Activated CD8-positive, alpha-beta memory T cell treated with anti-CD3 and anti-CD28 coated beads for 48 hours (primary cell): ENCODE measurements at places on chromosomes 2 and 18.
A peak's percentile ranks its signal among the peaks of the same experiment; 100 is the strongest.

DNA sequence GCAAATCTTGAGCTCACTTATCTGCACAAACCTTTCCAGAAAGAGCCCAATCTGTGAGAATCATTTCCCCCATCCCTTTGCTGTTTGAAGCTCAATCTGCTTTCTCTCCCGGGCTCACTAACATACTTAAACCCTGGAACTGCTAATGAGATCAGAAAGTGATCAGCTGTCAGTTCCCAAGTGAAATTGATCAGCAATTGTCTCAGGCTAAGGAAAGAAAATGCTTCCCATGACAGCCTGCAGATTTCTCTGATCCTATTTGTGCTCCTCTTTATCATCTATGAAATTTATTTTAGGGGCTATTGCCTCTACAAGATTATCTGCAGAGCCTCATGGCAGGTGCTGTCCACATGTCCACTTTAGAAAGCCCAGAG lies 239.0 kb upstream of the CXCR4 start:
- no peak for DNase-seq

DNA sequence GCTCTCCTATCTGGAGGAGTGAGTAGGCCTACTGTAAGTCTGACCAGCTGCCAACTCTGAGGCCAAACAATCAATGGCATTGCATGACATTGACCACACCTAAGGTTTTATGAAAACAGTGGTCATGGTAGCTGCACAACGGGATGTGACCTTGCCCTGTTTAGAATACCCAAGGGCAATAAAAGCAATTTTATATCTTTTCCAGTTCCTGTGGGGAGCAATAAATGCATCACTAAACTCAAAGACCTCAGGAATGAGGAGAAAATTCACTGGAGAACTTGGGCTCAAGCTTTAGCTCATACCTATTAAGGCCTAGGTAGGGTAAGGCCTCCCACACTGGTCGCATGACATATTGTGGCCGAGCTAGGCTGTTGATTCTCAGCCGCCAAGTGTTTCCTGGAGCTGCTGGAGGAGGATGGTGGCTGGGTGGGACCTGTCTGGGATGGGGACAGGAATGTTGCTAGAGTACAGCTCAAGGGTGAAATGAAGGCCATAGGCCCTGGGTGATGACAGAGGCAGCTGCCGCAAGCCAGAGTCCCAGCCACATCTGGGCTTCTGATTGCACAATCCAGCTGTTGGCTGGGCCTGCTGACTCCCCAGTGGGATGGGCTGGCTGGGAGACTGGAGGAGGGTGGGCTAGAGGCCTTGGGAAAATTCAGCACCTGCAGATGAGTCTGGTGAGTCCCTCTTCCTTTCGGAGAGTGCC lies 313.7 kb downstream of the CYP26B1 start:
- DNase-seq = no peak

- no peak for DNase-seq
Measured at GRCh38 chr2:230158468-230158867, 61.3 kb downstream of the SP110 start.

- DNase-seq = no peak
Measured at GRCh38 chr18:78656346-78656925, 323.2 kb upstream of the SALL3 start.

DNA sequence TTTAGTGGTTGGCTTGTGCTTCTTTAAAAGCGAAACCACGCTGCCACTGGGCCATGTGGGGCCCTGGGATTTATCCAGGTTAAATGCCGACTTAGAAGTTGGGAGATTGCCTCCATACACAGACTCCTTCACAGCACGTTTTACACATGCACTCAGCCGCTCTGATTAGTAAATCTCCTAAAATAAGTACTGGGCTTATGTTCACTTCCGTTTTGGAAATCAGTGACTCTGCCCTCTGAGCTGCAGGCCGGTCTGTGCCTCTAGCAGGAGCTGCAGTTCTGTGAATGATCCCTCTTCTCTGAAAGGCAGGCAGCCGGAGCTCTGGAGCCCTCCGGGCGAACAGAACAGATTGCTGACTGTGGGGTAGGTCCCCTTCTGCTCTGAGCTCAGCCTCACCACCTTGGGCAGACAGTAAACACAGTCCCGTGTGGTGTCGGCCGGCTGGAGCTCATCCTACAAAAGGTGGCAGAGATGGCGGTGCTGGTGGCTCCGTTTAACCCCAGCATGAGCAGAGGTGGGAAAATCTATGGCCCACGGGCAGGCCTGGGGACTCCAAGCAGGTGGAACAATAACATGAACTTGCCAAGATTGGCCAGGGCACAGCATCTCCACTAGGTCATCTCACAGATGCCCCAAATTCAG lies 9.8 kb upstream of the RAB17 start:
- no peak for DNase-seq

DNA sequence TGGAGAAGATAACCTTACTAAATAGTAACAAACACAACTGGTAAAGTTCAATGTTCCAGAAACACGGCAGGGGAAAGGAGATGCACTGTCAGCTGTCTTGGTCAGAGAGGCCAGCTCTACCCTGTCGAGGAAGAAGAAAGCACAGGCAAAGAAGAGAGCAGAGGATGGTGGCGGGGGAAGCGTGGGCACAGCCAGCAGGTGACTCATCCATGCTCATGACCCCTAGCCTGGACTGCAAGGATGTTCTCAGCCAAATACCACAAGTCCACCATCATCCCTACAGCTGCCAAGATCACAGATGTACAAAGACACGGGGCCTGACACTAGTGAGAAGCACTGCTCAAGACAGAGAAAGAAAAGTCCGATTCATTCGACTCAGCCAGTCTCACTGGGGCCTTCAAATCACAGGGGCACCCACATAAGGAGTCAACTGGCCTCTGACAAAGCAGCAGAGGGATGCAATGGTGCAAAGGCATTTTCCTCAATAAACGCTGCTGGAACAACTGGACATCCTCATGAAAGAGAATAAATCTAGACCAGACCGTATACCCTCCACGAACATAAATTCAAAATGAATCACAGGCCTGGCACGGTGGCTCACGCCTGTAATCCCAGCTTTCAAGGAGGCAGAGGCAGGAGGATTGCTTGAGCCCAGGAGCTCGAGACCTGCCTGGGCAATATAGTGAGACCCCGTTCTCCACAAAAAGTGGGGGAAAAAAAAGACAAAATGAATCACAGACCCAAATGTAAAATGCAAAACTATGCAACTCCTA lies 5.6 kb downstream of the DTYMK start:
- DNase-seq = no peak

GRCh38 chr18:2554696-2555095 lies 16.6 kb downstream of the METTL4 start:
- no peak for DNase-seq

- no peak for DNase-seq
Measured at GRCh38 chr2:43622931-43623451, 14.1 kb upstream of the PLEKHH2 start.

DNA sequence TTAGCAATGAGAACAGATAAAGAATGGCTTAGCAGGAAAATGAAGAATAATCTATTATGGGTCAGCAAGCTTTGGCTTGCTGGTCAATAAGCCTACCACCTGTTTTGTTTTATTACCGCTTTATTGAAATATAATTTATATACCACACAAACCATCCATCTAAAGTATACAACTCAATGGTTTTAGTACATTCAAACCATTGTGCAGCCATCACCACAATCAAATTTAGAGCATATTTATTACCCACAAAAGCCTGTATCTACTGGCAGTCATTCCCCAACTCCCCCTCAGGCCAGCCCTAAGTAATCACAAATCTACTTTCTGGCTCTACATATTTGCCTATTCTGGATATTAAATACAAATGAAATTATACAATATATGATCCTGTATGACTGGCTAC lies 17.2 kb downstream of the PPP3R1 start:
- no peak for DNase-seq

GRCh38 chr2:100185105-100185504 lies 42.7 kb upstream of the AFF3 start:
- DNase-seq = no peak

DNA sequence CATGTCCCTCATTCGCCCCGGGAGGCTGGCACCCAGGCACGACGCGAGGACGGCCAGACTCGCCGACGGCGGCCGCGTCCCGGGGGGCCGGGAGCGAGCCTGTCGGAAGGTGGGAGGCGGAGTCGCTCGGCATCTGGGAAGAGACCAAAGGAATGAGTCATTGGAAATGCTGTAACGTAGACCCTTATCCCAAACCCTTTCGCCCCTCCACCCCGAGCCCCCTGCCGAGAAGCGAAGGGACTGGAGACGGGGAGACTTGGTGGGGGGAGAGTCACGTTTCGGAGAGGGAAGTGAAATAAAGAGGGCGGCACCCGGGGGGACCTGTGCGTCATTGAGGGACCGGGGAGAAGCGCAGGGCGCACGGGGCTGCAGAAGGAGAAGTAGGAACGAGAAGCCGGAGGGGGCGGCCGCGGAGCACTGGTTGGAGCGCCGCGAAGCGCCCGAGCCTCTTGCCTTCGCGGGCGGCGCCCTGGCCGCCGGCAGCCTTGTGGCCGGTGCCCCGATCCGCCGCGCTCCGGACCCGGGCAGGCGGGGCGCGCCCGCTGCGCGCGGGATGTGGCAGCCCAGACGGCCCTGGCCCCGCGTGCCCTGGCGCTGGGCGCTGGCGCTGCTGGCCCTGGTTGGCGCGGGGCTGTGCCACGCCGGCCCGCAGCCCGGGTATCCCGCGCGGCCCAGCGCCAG lies at the start of gene EMILIN2:
Gene EMILIN2 (plus strand): TSS at position 371 of the 681 bp plus-strand sequence. CDS start 183 bp downstream, at position 554.
- DNase-seq = peak; percentile 31
